Islet precursor cell (in vitro differentiated cells): ENCODE measurements at places on chromosomes 12 and 14.

DNA sequence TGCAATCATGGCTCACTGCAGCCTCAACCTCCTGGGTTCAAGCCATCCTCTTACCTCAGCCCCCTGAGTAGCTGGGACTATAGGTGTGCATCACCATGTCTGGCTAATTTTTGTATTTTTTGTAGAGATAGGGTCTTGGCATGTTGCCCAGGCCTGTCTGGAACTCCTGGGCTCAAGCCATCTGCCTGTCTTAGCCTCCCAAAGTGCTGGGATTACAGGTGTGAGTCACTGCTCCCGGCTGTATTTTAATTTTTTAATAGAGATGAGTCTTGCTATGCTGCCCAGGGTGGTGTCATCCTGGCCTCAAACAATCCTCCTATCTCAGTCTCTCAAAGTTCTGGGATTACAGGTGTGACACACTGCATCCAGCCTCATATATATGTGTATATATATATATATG is 31.7 kb upstream of the GPRC5A start:
- no peak for DNase-seq

- DNase-seq, result no peak
Observed at GRCh38 chr12:111261911-111262676, 106.8 kb downstream of the PHETA1 start.

GRCh38 chr14:20456971-20457370 is 1.9 kb downstream of the APEX1 start:
- no peak for DNase-seq

GRCh38 chr12:12892681-12893141 is 1.3 kb downstream of the GPRC5A start:
- DNase-seq, result peak; percentile 87

- DNase-seq, result no peak
Observed at GRCh38 chr14:54050759-54051158, 94.1 kb upstream of the BMP4 start.

DNA sequence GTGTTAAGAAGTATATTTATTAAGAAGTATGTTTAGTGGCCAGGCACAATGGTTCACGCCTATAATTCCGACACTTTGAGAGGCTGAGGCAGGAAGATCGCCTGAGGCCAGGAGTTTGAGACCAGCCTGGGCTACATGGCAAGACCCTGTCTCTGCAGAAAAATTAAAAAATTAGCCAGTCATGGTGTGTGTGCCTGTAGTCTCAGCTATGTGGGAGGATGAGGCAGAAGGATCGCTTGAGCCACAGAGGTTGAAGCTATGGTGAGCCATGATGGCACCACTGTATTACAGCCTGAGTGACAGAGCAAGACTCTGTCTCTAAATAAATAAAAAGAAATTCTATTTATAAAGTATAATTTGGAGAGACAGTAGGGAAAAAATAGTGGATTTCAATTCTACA is 20.3 kb downstream of the R3HDM2 start:
- DNase-seq, result no peak

DNA sequence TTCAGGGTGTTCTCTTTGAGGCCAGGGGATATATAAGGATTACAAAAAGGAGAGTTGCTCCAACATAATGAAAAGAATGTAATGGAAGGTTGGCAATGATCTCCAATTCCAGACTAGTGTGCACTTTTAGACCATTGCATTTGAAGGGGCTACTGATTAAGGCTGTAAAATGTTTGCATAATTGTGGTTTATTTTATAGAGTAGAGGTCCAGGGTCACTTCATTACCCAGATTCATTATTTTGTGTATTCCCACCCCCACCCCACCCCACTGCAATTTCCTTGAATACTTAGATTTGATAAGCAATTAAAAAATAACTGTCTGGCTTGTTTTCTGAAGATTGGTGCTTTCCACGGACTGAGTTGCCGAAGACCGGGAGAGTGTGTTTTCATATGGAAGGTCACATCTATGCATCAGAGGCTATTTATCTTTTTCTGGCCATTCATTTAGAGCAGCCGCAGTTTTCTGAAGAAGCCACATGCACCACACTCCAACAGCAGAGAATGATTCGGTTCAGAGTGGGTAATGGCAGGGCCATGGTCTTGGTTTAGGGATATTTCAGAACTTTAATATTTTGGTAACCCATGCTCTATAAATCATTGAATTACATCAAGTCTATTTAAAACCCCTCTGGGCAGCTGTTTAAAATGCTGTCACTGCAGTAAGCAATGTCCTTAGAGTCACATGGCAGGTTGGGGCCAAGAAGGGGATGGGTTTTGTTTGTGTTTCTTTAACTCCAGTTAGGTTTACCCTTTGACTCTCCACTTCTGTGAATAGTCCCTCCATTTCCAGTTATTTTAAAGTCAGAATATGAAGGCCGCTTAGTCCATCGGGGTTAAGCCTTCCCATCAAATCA is 94.6 kb downstream of the TMEM30B start:
- DNase-seq, result no peak
